ENCODE measurements at places on chromosomes 5 and 9.

GRCh38 chr9:18496256-18497000 is 22.5 kb downstream of the ADAMTSL1 start:
- no peak for DNase-seq

GRCh38 chr5:13558408-13558807 is 386.1 kb downstream of the DNAH5 start:
- no peak for DNase-seq

- DNase-seq: no peak
Observed at GRCh38 chr9:83675466-83675865, 32.3 kb downstream of the UBQLN1 start.

- no peak for DNase-seq
Observed at GRCh38 chr9:125992557-125992956, 245.4 kb downstream of the PBX3 start.

DNA sequence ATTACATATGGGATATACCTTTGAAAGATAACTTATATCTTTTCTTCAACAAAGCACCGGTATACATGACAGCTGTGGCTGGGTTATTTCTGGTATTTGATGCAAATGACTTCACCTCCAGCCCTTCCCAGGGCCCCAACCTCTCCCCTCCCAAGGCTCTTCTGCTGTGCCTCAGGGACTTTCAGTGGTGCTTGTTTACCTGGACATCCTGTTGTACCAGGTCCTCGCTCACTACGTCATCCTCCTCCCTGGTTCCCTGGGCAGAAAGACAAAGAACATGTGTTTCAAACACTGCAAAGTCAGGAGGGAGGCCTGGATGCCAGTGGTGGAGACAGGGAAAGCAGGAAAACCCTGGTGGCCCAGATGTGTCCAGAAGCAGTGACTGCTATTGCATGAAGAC is 23.4 kb downstream of the ANXA6 start:
- no peak for DNase-seq

DNA sequence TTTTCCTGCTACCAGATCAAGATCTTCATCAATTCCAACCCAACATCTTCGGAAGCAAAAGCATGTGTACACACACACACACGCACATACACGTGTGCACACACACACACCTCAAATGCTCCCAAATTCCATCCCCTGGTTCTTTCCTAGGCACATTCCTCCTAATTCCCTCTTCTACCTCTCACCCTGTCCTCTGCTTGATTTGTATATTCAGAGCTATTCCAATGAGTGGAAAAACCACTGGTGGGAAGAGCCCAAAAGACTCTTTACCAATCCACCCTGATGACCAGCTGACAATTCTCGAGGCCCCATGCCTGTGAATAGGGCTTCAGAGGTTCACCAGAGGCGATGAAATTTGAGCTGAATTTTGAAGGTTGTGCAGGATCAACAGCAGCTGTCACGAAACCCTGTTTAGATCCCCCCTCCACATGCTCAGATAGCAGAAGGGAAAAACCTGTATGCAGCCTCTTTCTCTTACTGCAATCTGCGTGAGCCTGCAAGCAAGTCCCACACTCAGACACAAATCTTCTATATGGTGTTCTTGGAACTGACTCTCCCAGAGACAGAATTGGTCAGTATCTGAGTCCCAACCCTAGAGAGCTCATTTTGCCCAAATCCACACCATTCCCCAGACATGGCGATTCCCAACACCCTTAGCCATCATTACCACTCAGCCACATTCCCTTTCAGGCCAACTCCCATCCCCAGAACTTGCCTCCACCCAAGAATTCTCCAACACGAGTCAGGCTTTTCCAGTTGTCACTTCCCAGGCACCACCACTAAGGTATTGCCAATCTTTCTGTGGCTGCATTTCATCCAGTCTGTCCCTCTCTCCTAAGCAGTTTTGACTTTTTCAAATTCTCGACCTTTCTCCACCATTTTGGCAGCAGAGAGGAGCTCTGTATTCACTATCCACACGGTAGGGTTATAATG is 4.3 kb upstream of the TRIO start:
- DNase-seq: no peak

GRCh38 chr9:91824601-91825305 is 125.3 kb downstream of the ROR2 start:
- DNase-seq: no peak

GRCh38 chr9:129476821-129477611 is 143.9 kb downstream of the C9orf50 start:
- DNase-seq: no peak

DNA sequence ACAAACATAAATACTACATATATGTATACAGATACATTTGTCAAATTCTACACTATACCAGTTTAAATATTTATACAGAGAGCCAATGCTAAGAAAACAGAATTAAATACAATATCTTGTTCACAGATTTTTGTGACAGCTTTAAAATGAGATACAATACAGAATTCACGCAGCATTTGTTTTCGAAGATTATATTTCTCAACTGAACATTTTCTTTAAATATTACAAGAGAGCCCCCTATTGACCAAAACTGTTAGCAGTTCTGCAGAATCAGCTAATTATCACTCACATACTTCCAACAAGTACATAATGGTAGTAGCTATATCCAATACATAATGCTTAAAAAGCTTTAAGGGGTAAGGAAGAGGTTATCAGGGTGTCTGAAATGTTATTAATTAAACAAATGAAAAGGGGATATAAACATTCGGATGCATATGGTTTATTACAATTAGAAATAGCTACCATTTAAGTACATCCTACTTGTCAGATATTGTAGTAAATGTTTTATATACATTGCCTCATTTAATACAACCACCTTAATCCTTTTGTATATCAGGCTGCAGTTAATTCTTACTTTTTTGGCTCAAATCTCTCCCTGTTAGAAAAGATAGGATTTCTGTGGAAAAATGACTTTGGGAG is 31.7 kb downstream of the ZDHHC21 start:
- no peak for DNase-seq

GRCh38 chr9:1151691-1152090 is 101.5 kb downstream of the DMRT2 start:
- no peak for DNase-seq

- DNase-seq: no peak
Observed at GRCh38 chr9:91802391-91802790, 147.6 kb downstream of the ROR2 start.

DNA sequence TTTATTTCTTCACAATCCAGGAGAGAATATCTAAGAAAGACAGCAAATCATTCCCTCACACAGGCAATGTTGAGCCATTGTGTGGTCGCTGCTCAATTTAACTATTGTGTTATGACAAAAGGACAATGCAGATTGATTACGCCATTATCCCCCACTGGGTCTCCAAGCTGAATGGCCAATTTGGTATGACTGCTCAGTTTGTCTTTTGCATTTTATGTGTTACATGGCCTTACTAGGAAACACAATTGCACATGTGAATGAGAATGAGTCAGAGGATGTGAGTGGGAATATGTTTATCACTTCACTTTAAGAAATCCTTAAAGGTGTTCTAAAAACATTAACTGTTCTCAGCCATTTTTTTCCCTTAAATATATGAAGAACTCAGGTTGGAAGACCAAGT is 108.3 kb downstream of the FAM174A start:
- DNase-seq: no peak

GRCh38 chr5:31054453-31054852 is 139.0 kb upstream of the CDH6 start:
- DNase-seq: no peak

DNA sequence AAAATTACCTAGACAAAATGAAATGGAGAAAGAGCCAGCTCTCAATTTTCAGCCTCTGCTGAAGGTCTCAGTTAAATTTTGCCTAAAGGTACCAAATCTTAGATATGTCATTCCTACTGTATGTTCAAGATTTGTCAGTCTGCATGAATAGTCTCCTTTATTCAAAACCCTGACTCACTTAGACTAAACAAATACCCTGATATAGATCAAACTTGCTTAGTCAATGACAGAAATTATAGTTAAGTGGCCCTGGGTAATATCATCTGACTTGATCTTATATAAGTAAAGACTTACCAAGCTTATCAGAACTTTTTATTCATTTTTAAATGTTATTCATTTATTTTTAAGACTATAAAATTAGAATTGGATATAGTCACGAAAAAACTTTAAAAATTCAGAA is 12.2 kb downstream of the MEGF9 start:
- no peak for DNase-seq

DNA sequence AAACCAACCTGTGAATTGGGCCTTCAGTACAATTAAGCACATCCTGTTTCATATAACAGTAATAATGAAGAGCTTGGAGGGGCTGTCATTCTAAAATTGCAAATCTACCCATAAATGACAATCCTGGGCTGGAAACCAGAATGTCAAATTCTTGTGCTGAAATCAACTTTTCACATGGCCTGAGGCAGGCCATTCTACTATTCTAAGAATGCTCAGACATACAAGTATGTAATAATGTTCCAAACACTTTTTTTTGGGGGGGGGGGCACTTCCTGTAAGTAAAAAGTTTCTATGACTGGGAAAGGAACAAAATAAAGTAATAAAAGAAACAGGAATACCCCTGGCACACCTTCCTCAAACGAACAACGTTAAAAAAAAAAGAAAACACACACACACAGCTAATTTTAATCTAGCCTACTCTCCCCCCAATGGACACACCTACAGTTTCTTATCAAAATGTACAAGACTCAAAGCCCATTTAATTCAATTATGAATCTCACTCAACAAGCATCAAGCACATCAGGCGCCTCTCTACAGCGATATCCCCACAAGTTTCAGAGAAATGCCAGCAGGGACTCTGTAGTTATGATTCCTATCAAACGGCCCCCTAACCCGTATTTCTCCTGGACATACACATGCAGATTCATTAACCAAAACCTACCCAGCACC is 1.4 kb downstream of the ETF1 start:
- DNase-seq: no peak

DNA sequence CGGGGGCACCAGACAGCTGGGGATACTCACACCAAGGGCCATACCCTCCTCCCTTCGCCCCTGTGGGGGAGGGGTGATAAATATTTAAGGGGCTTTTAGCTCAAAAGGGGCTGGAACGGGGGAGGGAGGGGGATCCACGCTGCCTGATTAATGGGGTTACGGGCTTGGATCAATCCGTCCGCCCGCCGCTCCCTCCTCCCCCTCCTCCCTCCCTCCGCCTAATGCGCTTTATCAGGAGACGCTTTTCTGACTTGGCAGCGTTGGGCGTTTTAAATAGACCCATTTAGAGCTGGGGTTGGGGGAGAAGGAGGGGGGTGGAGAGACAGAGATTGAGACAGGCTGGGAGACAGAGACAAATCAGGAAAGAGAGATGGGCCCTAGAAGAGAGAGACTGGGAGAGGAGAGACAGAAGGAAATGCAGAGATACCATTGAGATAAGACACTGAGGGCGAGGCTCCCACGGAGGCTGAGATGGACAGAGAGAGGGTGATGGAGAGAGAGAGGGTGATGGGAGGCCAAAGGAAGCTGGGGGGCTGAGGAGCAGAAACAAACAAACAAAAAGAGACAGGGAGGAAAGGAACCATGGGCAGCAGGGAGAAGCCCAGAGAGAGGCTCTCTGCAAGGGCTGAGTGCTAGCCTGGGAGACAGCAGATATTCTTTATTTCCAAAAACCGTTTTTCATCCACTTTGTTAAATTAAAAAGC is 10.3 kb downstream of the CNTFR start:
- DNase-seq: no peak

- no peak for DNase-seq
Observed at GRCh38 chr9:77533671-77534070, 114.5 kb downstream of the GNA14 start.

- DNase-seq: no peak
Observed at GRCh38 chr5:151213803-151214613, 9.9 kb downstream of the CCDC69 start.

DNA sequence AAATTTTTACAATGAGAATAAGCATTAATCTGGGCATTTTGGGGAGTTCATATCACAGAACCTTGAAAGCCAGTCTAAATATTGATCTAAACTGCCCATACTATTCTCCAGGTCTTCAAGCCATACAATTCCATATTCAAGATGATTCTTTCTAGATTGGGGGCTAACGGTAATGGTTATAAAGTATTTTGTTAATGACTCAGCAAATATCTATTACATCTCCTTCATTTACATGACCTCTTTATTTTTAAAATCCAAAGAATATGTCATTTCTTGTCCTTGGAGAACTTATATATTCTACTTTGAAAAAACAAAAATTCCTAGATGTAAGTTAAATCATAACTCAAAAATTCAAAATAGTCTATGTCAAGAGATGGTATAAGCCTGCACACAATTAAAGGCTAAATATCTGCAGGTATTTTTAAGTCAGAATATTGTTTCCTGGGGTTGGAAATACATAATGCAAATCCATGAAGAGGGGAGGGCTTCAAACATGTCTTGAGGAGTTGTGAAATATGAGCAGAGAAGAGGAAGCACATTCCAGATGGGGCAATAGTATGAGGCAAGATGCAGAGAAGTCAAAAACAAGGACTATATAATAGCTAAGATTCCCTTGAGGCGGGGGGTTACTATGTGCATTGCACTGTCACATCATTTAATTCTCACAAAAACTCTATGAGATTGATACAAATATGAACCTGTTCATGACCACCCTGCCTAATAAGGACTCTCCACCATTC is 526.4 kb downstream of the NR2F1-AS1 start:
- DNase-seq: no peak

DNA sequence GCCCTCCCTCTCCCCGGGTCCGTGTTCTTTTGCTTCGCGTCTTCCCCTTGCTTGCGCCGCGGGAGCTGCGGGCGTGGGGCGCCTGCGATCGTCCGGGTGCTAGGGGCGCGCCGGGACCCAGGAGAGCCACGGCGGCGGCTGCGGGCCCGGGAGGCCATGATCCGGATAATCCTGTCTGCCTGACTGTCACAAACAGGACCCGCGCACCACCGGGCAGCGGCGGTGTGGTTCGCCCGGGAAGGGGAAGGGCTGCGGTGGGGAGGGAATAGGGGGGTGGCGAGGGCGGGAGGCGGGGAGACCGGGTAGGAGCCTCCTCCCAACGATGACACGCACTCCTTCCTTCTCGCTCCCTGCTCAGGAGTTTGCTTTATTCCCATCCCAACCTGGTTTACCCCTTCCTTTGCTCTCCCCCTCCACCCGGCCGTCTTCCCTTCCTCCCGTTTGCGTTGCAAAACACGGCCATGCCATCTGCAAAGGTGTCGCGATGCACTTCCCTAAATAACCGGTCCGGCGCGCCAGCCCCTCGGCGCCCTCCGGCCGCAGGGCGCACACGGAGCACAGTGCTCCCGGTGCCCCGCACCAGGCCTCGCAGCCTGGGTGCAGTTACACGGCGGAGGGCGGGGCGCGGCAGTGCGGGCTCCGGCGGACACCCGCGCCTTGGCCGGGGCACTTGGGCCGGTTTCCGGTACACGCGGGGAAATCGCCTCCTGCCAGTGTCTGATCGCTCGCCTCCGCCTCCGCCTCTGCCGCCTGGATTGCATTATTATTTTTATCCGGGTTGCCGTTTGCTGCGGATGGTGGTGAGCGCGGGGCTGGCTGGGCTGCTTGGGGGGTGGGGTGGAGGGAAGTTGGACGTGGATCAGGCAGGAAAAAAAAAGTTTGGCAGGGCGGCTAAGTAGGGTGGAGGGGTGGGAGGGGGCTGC is 1.5 kb downstream of the SMARCA2 start:
- peak; percentile 31 for DNase-seq

GRCh38 chr5:24963611-24964010 is 318.8 kb upstream of the CDH10 start:
- no peak for DNase-seq

GRCh38 chr9:118734696-118735095 is 634.5 kb downstream of the BRINP1 start:
- no peak for DNase-seq
